ENCODE measurements at places on chromosomes 7 and 10.

DNA sequence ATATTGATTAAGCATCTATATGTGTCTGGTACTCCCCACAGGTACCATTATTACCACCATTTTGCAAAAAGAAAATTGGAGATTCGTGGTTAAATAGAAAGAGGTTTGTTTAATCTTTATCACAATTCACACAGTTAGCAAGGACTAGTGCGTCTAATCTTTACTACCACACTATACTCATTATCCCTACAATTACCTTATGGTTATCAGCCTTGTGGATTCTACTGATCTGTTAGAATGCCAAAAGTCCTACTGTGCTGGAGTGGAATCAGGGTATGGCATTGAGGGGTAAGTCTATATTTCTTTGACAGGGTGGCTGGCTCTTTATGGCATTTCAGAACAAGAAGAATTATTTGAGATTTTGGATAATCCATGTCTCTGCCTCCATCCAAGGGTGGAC lies 156.1 kb downstream of the RNLS start:
- ATAC-seq, result no peak

GRCh38 chr10:69731184-69731583 lies 70.5 kb upstream of the COL13A1 start:
- no peak for ATAC-seq

GRCh38 chr10:16952610-16953009 lies 135.4 kb upstream of the RSU1 start:
- no peak for ATAC-seq

GRCh38 chr7:2063563-2064260 lies 169.0 kb downstream of the MAD1L1 start:
- peak; percentile 54 for ATAC-seq

GRCh38 chr7:151032936-151033863 lies 5.0 kb downstream of the ABCB8 start:
- no peak for ATAC-seq

DNA sequence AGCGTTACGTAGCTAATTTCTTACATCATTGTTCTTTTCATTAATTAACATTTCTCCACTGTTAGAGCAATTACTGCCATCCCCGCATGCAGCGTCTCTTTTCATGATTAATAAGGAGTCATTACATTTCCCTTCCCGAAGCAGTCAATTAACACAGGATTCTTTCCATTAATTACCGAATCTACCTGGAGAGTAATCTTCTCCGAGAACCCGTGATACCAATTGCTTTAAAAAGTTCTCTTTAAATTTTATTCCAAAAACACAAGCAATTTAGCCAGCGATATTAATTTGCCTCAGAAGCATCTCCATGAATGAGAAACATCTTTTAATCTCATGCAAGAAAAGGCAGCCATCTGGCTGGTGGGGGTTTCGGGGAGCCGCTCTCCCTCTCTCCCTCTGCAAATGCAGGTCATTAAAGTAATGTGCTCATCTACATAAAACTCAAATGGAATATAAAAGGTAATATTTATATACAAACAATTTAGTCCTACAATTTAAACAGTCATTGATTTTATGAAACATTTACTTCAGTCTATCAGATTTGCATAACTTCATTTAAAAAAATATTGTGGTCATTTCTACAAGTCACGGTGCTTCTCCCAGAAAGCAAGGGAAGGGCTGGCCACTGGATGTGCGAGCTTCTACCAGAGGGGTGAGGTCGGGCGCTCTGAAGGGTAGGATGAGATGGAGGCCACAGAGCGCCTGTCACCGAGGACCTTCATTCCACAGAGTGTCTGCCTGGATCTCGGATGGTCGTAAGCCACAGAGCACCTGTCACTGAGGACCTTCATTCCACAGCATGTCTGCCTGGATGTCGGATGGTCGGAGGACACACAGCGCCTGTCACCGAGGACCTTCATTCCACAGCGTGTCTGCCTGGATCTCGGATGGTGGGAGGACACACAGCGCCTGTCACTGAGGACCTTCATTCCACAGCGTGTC lies 145.0 kb downstream of the WDR37 start:
- ATAC-seq, result no peak

DNA sequence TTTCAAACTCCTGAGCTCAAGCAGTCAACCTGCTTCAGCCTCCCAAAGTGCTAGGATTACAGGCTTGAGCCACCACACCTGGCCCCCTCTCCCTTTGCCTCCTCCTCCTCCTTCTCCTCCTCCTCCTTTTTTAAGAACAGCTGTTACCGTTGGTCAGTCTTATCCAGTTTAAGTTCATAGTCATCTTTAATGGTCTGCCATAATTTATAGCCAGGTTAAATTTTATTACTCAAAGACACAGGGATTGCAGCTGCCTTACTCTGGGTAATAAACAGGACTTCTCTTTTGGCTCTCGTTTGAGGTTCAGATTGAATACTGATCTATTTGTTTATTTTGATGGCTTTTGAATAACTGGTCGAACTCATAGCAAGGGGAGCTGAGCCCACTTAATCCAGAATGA lies 35.2 kb downstream of the ATOH7 start:
- no peak for ATAC-seq

DNA sequence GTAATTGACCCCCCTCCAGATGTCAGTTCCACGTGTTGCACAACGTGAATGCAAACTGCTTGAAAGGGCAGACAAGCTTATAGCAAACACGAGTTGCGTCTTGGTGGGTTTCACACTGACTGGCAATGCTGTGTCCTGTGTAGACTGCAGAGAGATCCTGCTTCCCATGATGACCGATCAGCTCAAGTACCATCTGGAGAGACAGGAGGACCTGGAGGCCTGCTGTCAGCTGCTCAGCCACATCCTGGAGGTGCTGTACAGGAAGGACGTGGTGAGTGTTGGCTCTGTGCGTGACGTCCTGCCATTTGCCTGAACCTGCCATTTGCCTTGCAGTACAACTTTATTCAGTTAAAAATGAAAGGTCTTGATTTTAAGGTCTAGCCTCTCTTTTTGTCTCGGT lies 71.1 kb downstream of the INSYN2A start:
- ATAC-seq, result no peak

- no peak for ATAC-seq
These were observed 101.8 kb downstream of the CHN2 start for GRCh38 chr7:29296421-29296820.

DNA sequence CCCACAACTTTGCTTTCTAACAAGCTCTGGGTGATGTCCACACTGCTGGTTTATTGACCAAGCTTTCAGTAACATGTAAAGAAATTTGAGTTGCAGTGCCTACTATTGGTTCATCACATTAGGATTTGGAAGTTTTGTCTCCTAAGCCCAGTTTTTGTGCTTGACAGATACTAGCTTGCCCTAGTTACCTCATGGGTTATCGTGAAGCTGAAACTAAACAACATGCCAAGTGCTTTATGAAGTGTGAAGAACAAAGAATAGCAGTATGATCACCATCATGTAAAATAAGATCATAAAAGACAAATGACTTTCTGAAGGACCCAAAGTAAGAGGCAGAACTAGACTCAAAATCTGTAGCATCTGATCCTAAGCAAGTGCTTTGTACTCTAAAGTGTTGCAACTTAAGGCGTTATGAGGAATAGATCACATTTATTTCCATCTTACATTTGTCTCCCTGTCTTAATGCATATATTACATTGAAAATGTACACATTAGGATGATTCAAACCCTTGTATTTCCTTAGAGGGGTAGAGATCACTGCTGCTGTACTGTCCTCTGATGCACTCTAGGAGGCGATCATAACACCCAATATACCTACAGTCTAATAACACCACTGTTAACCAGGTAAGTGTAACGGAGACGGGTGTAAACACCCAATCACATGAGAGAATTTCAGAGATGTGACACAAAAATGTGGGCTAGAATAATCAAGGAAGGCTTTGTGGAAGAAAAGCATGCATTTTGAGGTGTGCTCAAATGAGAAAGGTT lies 71.3 kb downstream of the NRCAM start:
- ATAC-seq, result no peak

- peak; percentile 60 for ATAC-seq
These were observed 233.2 kb upstream of the PRSS1 start for GRCh38 chr7:142516038-142516501.

DNA sequence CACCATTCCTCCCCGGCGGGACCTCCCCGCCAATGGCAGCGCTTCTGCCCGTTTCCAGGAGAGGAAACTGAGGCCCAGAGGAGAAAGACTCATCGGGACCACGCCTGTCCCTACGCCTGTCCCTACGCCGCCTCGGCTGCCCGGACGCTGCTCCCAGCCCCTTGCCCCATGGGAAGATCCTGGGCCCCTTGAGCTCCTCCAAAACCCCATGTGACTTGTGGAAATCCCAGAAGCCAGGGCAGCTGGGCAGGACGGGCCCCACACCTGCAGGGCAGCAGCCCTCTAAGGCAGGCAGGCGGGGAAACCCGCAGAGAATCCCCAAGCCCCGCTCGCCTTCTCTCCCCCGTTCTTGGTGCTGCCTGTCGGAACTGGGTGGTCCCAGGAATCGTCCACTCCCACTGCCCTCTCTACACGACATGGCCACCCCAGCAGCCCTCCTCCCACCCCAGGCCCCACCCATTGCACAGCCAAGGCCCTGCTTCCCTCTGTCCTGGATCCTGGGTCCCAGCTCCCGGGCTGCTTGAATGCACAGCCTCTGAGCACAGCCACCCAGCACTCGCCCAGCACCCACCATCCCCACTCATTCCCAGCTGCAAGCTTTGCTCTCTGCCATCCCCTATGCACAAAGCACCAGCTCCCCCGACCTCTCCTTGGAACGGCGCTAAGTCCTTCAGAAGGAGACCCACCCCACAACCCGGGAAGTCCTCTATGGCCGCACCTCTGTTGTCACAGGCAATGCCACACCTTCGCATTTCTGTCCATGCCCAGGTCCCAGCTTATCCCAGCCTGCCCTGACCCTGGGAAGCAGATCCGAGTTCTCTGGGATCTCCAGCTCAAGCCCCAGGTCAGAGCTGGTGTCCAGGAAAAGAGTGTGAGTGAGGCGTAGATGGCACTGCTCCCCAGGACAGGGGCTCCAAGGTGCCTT lies 50.6 kb downstream of the SLC29A4 start:
- no peak for ATAC-seq

DNA sequence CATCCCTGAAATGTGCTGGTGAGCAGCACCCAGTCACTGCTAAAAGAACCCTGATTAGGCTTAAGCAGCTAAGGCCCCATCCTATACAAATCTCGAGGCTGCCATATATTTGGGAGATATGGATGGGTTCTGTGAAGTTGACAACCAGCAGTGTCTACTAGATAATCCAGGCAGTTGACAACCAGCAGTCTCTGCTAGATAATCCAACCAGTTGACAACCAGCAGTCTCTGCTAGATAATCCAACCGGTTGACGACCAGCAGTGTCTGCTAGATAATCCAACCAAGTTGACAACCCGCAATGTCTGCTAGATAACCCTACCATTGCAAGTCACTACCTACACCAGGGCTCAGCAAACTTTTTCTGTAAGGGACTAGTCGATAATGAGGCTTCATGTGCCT lies 58.3 kb upstream of the KDM7A start:
- no peak for ATAC-seq

- no peak for ATAC-seq
These were observed 674.7 kb downstream of the CCSER2 start for GRCh38 chr10:85003083-85003482.

- ATAC-seq, result no peak
These were observed 445.9 kb downstream of the ZNF479 start for GRCh38 chr7:56686276-56686859.

GRCh38 chr10:129369566-129369965 lies 97.5 kb upstream of the MGMT start:
- ATAC-seq, result no peak

- no peak for ATAC-seq
These were observed 265.2 kb upstream of the PPP2R2D start for GRCh38 chr10:131635564-131636015.

DNA sequence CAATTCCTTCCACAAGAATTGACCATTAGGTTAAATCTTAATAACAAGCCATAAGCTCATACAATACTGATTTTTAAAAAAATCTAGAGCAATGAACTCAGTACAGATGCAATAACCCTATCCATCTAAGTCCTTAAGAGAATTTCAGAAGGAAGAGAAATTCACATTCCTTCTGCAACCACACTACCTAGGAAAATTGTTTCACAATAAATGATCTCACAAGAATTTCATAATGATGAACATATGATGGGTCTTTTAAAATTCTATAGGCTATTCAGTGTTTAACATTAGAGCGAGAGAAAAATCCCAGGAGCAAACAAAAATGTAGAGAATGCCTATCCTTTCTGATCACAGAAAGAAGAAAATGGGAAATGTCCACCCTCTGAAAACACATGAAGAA lies 70.0 kb upstream of the MAGI2 start:
- ATAC-seq, result no peak

DNA sequence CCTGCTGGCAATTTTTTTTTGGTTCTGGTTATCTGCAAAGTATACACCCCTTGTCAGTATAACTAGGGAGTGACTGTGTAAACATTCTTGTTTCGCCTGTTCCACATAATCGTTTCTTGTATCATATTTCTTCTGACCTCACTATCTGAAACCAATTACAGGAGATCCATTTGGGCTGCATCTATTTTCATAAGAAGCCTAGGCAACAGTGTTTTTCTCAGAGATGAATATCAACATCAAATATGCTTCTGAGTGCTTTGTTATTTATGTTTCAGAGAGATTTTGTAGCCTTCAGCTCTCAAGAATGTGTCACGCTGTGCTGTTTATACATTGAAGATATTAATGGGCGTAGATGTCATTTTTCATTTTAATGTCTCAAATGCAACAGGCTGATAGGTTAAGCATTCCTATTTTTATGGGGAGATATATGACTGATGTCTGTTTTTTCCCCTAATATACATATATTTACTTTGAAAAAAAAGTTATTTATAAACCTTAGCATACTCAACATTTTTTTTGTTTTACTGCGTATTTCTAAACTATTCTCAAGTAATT lies 115.5 kb downstream of the FOXP2 start:
- ATAC-seq, result no peak

DNA sequence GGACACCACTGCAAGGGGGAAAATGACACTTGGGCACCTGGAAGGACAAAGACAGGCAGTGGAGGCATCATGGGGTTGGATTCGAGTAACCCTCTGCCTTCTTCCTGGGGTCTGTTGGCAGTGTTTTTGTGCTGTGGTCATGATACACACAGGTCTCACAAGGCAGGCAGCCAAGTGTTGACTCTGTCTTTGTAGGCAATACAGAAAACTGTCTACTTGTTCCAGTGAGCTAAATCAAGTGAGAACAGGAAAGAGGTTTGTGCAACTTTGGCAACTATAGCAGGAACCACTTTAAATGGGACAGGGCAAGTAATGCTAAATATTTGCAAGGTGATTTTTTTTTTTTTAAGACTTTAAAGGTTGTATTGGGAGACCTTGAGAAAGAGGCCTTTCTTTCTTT lies 578.6 kb upstream of the GALNT17 start:
- ATAC-seq, result no peak

- ATAC-seq, result peak; percentile 69
These were observed 27.7 kb downstream of the BTBD16 start for GRCh38 chr10:122298598-122299301.

Data from gastroesophageal sphincter (tissue), 4 donors.